ENCODE measurements at places on chromosomes 6 and 20. TPM values are rescaled to one million over a fixed set of nuclear protein-coding genes. Genes with fewer than 3 reads are reported as not detected.
A peak's percentile ranks its signal among the peaks of the same experiment; 100 is the strongest.

- no peak for DNase-seq
Measured at GRCh38 chr6:111562246-111562645, 43.4 kb downstream of the TRAF3IP2 start.

- DNase-seq = peak; percentile 63
Measured at GRCh38 chr6:4313044-4313686, 177.8 kb upstream of the ECI2 start.

DNA sequence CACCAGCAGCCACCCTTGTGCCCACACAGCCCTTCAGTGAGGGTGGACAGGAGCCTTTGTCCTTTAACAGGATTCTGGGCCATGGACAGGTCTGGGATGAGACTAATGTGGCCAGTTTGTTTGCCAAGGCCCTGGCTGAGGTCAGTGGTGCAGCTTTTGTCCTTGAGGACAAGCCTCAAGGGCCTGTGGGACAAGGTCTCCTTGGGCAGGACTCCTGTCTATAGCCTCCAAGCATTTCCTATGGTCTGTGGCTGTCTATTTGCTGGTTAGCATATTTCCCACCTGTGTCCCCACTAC is 44.1 kb downstream of the SUN5 start:
- no peak for DNase-seq

DNA sequence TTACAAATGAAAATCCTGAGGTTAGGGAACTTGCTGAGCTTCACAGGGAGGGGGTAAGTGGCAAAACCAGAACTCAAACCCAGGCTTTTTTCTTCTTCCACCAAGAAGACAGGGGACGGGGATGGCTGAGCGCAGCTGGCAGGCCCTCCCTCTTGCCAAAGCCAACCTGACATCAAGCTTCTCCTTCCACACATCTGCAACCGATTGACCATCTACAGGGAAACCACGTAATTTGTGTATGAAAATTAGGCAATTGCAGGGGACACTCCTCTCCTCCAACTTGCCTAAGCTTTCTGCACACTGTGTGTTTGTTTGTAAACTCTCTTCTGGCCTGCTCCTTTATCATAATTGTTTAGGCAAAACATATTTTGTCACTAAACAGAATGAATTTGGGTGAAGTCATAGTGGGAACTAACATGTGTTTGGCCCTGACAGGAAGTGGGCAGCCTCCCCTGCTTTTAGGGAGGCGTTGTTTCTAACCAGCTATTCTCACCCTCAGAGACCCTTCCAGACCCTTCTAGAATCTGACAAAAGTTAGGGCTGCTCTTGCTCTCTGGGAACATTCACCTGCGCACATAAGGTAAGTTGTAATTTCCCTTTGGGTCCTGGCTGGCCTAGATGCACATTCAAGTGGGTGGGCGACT is 18.9 kb downstream of the ZNF831 start:
- no peak for DNase-seq

DNA sequence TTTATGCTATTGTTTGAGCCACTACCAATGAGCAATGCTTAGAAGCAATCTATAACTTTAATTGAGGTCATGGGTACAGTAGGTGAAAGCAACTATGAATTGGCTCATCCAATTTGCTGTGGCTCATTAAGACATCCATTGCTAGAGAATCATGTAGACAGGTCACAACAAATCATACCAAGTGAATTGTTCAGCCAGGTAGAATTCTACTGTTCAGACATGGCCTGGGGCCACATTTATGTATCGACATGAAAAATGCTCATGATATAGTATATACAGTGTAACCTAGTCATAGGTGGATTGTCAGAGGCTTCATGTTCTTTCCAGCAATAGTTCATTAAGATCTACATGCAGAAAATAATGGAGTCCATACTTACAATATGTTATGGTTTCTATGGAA is 633.7 kb upstream of the EYS start:
- no peak for DNase-seq

DNA sequence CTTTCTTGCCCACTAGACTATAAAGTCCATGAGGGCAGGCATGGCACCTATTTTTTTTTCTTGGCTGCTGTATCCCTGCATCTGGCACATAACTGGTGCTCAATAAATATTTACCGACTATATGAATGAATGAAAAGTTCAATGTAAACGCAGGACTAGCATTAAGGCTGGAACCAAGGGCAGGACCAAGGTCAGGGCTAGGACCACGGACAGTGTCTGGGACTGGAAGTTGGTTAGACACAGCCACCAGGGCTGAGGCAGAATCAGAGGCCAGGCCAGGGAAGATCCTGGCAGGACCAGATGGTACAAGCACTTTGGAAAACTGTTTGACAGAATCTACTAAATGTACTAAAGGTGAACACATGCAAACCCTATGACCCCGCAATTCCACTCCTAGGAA is 3.7 kb downstream of the TNXB start:
- no peak for DNase-seq

DNA sequence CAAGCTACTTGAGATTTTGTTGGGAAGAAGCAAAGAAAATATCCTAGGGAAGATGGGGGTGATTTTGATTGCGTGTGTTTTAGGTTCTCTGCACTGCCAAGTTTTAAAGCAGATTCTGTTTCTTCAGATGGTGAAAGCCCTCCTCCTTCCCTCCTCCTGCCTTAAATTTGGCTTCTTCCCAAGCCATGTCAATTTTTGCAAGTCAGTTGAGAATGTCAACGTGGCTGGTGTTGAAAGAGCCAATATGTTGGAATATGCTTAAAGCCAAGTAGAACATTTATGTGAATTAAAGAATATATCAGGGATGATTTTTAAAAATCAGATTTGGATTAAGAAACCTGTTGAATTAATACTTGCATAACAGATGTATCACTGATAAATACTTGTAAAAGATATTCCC is 270.8 kb downstream of the ARID1B start:
- no peak for DNase-seq

DNA sequence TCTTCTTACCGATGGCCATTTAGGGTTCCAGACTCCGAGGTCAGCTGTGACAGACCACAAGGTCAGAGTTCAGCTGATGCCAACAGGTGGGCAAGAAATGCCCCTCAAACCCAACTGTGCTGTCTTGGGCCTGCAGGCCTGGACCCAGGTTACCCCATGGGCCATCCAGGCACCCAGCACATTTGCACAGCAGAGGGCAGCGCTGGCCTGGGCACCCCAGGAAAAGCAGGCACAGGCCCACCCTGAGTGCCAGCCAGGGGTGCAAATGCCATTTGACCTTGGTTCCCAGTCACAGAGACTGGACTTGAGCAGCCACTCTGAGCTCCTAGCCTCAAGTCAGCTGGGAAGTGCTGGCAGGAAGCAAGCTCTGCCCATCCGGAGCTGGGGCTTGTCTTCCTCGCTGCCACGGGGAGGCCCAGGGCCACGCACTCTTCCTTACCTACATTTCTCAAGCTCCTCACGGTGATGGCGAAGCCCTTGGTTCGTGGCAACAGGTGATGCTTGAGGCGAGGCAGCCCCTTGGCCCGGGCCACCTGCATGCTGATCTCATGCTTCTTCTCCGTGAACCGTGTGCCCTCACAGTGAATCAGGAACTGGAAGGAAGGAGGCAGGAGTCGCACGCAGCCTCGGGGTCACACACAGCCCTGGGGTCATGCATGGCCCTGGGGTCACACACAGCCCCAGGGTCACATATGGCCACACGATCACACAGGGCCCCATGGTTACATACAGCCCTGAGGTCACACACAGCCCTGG is 120.8 kb downstream of the AGPAT4 start:
- no peak for DNase-seq

DNA sequence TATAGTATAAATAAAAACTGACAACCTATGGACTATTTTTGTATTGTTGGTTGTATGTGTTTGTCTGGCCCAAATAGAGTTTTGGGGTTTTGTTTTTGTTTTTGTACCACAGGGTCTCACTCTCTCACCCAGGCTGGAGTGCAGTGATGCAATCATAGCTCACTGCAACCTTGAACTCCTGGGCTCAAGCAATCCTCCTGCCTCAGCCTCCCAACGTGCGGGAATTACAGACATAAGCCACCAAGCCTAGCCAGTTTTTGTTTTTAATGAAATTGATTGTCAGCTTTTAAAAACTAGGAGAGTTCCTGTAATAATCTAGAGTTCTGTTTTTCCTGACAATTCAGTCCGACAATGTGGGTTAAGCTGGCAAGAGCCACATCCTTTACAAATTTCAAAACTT is 98.7 kb downstream of the ZMYND8 start:
- no peak for DNase-seq

DNA sequence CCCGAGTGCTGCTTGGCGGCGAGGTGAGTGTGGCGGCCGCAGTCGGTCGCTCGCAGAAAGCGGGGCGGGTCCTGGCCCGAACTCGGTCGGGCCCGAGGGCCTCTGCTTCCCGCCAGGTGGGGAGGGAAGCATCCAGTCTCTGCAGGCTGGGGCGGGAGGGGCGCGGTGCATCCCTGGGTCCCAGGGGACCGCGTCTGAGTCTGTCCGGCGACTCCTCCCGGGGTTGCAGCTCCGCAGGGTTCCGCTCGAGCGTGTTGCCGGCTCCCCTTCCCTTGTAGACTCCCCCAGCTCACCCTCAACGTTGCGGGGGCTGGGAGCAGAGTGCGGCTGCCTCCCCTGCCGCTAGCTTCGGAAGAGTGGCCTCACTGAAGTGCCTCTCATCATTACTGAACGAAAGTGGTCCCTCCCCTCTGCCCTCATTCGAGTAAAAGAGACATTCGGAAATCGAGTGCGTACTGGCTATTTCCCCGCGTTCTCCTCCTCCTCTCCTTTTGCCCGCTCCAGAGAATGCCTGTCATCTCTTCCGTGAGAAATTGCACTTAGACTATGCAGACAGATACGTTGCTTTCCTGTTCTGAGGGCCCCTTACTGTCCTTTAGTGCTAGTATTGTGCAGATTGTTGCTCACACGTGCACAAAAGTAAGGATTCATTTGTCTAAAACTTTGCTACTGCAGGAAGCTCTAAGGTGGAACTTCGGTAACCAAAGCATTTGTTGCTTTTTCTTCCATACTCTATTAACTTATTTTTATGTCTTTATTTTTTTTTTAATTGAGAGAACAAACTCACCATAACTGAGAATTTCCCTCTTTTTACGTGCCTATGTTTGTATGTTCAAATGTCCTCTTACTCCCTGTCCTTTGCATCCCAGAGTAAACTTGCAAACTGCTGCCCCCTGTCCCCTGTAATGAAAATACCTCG is 751 bp downstream of the MAP3K4 start:
- DNase-seq = peak; percentile 72

DNA sequence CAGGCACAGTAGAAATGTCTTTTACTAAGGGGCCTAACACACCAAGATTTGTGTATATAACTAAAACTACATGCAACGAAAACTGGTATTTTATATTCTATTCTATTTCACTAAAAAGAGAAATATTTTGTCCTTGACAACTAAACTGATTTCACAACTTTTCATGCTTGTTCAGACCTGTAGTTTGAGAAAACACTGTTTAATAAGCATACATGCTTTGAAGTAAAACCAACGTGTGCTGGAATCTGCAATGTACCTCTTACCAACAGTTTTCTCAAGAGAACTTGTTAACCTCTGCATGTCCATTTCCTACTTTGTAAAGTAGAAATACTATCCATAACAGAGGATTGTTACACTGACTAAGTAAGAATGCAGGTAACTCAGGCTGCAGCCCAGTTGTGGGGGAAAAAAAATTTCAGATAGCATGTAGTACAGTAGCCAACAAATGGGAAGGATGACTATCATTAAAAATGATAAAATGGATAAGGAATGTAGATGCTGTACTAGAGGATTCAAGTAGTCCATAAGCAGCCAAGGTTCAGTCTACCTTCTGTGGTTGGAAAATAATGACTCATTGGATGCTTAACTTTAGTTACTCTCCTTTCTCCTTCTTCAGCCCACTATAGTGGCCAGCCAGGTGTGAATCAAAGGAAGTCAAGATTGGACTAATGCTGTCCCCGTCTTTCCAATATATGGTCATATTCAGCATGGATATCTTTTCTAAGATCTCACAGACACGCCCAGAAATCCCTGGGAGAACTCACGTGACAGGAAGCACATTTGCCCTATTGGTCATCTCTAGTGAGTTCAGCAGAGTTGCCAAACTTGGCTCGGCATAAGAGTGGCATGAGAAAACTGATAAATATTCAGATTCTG is 65.2 kb downstream of the HFE start:
- no peak for DNase-seq

DNA sequence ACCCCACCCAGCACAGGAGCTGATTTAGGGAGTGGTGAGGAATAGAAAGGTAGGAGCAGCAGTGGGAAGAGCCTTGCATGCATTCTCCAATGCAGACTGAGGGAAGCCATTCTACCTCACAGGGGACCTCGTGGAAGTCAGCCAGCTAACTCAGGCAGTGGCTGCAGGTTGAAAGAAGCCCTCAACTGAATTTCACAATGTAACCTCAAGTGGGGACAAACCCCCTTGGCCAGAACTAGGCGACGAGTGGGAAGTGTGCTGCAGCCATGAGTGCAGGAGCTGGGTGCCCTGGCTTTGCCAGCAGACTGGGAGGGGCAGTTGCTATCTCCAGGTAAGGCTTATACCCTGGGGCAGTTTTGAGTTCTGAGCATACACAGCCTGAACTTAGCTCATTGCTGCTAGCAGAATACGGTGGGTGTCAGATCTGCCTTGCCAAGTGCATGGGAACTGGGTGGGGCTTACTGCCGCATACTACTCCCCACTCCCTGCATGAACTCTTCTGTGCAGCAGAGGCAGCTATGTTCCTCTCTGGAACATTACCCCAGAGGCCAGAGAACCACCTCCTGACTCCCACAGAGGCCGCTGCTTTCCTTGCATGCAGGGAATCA is 126.5 kb downstream of the CDK19 start:
- peak; percentile 23 for DNase-seq

- no peak for DNase-seq
Measured at GRCh38 chr6:158070513-158070912, 88.8 kb downstream of the SYNJ2 start.

DNA sequence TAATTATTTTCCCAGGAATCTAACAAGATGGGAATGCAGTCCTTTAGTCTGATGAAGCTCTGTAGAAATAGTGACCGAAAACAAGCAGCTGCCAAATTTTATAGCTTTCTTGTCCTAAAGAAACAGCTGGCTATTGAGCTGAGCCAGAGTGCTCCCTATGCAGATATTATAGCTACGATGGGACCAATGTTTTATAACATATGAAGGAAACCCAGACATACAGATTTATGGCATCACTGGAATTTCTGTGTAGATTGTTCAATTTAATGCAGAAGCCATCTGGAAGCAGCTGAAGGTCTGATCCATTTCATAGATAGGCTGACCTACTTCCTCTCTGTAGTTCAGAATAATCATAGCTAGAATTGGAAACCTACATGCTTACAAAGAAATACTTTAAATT is 11.8 kb upstream of the SNPH start:
- no peak for DNase-seq

- DNase-seq = no peak
Measured at GRCh38 chr6:132698608-132699007, 15.2 kb downstream of the VNN1 start.

DNA sequence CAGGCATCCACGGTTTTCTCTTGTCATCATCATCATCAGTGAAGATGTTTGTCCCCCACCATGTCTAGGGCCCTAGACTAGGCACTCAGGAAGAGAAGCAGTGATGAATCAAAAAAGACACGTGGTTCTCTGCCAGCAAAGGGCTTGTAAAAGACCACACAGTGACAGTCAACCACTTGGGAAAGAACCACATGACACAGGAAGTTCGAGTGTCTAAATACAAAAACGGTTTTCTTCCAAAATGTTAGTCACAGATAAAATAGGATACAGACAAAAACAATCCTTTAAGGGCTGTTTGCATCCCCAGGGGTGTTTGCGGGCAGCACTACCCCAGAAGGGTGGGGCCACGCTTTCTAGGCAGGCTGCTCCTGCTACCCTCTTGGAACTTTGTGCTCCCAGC is 356.8 kb upstream of the AGPAT4 start:
- no peak for DNase-seq

The PLG gene
- not detected for total RNA-seq

The IL17A gene
- not detected for total RNA-seq

The PCSK2 gene
- total RNA-seq = 0.48 TPM

The SLC26A8 gene
- total RNA-seq = 1.0 TPM

The BANF2 gene
- total RNA-seq = not detected

The DNMT3B gene
- total RNA-seq = 1.2 TPM

The KCNQ5 gene
- 0.14 TPM for total RNA-seq

The SCRT2 gene
- not detected for total RNA-seq

Data from mucosa of descending colon (tissue), 3 donors.